ENCODE measurements at places on chromosomes 13 and 19.

- peak; percentile 28 for DNase-seq
These were observed 61.5 kb upstream of the TDRD3 start for GRCh38 chr13:60335531-60335930.

GRCh38 chr13:39012608-39013007 is 22.0 kb upstream of the STOML3 start:
- DNase-seq: no peak

- DNase-seq: no peak
These were observed 57.5 kb downstream of the ZNF726 start for GRCh38 chr19:23972161-23972560.

DNA sequence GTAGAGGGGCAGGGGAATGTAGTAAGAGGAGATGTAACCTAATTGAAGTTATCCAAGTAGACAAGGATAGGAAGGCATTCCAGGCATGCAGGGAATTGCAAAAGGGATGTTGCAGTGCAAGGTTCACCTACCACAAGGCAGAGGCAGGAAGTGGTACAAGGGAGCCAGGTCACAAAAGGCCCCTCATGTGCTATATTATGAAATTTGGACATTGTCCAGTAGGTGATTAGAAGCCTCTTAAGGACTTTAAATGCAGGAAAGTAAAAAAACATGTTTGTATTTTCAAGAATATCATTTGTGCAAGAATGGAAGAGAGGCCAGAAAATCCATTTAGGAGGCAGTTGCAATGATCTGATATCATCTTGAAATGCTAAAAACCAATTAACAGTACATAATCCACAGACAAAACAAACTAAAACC is 111.4 kb downstream of the FRY start:
- peak; percentile 90 for DNase-seq

DNA sequence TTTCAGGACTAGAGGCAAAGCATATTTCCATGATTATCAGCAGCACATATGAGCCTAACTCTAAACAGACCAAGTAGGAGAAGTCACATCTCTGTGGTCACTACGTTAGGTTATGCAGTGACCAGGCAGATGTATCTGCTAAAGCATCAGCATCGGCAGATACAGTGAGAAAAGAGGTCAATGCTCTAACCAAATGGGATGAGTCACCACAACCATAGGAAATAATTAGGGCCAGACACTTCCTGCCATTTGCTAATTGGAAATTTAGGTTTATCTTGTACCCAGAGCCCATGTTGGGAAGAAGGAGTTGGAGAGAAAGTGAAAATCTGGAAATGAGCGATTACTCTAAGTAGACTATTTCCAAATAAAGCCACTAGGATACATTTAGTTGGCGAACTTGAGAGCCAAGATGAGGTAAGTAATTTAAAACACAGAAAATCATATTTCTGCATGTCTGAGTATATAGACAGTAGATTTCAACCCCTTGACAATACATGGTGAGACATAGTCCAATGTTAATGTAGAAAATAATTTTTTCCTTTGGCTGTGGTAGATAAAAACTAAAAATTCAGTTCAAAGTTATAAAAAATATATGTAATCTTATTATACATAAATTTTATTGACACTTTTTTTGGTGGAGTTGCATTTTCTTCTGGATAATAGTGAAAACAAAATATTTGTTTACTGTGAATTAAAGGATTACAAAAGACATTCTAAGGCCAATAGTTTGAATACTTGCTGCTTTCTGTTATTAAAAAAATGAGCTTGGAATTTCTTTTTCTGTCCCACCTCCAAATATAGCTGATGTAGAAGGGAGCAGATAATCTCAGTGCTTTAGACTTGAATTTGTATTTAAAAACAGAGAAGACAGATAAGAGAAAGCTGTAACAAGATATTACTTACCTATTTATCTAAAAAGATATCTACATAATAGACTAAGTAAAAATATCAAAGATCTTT is 104.4 kb upstream of the CSNK1A1L start:
- peak; percentile 68 for DNase-seq

GRCh38 chr13:53953183-53953582 is 924.6 kb downstream of the OLFM4 start:
- no peak for DNase-seq

DNA sequence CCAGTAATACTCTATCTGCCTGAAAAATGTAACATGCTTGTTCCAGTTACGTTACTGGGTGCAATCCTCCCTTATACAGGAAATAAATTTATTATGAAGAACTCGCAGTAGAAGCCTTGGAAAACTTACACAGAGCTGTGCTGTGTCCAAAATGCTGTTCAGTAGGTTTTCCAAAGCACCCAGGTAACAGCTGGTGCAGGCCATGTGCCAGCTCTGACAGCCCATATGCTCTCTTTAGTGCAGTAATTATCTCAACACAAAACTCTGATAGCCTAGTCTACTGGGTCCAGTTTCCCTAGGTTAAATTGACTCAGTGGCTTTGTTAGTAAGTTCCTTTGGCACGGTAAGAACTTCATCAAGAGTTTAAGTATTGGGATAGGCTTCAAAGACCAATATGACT is 120.7 kb upstream of the OBI1 start:
- DNase-seq: no peak

Data from AG10803 (cell line).